Stimulated activated CD4-positive, alpha-beta T cell treated with anti-CD3 and anti-CD28 coated beads, TNF-alpha, amount 100 ng/mL, for 24 hours (primary cell): ENCODE measurements at places on chromosomes 1 and 21.

DNA sequence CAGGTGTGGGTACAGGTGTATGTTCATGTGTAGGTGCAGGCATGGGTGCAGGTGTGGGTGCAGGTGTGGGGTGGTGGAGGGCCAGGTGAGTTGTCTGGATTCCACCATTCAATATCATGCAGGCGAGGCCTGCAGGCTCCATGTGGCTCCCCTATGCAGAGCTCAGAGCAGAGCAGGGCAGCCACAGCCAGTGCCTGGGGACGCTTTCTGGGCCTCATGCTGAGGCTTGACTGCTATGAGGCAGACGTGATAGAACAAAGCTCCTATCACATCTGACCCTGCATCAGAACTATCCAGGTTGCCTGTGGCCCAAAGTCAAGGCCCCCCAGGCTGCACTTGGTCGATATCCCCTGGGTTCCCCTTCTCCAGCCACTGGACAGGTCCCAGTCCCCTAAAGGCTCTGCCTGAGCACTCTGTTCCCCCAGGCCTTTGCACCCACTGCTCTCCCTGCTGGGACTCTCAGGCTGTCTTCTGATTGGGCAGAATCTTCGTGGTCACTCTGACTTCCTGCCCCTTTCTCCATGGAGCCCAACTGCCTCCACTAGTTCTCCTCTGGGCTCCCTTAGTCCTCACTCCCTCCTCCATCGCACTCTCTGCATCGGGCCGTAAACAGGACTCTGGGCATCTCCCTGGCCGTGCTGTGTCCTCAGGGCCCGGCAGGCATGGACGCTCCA lies 78.6 kb upstream of the ACTL8 start:
- no peak for DNase-seq

GRCh38 chr1:233349137-233349536 lies 21.6 kb downstream of the MAP3K21 start:
- no peak for DNase-seq

DNA sequence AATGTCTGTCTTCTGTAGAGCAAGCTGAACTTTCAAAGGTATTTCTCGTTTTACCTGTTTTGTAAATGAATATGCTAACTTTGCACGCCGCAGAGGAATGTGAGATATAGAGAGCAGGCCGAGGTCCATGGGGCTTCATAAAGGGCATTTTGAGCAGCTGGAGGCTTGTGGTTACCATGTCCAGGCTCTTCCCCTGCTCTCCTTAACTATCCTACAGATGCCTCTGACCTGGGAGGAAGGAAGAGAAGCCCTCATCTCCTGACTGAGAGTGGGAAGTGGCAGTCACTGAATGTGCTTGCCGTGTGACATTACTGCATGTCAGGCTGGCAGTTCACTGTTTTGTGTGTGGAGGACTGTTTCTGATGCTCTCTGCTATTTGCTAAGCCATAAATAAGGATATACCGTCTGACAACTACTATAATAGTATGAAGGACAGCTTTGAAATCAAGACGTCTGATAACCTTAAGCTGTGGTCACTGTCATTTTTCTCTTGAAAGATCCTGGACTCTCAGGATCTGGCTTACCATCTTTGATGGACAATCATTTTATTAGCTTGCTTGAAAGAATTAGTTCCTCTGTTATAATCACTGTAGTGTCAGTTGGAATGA lies 92.2 kb downstream of the DYRK1A start:
- DNase-seq: no peak

GRCh38 chr1:11880181-11880575 lies 21.4 kb upstream of the NPPB start:
- no peak for DNase-seq

DNA sequence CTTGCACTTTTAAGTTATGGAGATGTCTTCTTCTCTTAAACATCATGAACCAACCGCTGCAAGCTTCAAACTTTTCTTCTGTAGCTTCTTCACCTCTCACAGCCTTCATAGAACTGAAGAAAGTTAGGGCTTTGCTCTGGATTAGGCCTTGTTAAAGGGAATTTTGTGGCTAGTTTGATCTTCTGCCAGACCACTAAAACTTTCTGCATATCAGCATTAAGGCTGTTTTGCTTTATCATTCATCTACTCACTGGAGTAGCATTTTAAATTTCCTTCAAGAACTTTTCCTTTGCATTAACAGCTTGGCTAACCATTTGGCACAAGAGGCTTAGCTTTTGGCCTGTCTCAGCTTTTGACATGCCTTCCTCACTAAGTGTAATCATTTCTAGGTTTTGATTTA lies 43.0 kb upstream of the RGL1 start:
- DNase-seq: no peak

DNA sequence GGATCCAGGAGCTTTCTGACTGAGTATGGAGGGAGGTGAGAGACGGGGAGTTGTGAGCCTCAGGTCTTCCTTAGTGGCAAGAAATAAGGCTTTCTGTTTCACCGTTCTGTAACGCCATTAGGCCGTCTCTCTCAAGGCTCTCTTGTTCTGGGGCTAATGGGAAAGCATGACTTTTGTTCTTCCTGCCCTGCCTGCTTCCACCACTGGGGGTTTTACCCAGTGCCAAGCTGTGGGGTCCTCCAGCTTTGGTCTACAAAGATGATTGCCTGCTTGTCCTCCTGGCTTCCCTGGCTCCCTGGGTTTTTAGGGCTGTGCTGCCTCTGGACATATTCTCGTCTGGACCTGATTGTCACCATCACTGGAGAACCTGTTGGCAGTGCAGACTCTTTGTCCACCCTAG lies 74.8 kb upstream of the TINAGL1 start:
- DNase-seq: no peak

- no peak for DNase-seq
Observed at GRCh38 chr1:152795686-152796085, 835 bp upstream of the LCE1D start.

DNA sequence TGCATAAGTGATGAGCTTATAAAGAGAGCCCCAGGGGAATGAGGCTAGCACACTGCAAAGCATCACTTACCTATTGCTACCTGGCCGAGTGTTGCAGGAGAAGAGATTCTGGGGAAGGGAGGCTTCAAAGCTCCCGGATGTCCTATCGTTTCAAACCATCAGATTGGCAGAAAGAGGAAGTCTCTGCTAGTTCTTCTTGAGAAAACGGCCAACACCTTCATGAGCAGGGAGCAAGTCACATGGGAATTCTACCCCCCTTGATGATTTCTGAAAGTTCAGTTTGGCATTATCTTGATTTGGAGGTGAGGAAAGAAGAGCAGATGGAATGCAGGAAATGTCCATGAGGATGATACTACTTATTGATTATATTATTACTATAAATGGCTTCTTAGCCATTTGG lies 16.2 kb downstream of the SYF2 start:
- no peak for DNase-seq

GRCh38 chr1:74504933-74505512 lies 7.4 kb downstream of the LRRC53 start:
- no peak for DNase-seq

- no peak for DNase-seq
Observed at GRCh38 chr1:158334526-158335212, 3.3 kb upstream of the CD1B start.

DNA sequence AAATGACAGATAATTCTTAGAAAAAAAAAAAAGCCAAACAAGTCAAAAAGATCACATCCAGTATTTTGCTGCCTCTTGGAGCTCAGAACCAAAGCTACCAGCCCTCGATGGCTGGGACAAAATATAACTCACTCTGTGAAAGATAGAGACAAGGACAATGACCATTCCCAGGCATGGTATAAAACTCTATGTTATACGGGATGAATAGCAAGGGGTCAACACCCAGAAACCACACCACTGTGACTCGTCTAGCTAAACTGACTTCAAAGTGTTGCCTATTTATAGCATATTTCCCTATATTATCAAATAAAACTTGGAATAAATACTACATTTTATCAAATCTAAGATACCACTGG lies 10.1 kb downstream of the TMEM63A start:
- no peak for DNase-seq

GRCh38 chr1:228702433-228702832 lies 32.8 kb upstream of the RHOU start:
- DNase-seq: no peak

GRCh38 chr1:121516234-121516967 lies 331.6 kb downstream of the SRGAP2C start:
- no peak for DNase-seq

DNA sequence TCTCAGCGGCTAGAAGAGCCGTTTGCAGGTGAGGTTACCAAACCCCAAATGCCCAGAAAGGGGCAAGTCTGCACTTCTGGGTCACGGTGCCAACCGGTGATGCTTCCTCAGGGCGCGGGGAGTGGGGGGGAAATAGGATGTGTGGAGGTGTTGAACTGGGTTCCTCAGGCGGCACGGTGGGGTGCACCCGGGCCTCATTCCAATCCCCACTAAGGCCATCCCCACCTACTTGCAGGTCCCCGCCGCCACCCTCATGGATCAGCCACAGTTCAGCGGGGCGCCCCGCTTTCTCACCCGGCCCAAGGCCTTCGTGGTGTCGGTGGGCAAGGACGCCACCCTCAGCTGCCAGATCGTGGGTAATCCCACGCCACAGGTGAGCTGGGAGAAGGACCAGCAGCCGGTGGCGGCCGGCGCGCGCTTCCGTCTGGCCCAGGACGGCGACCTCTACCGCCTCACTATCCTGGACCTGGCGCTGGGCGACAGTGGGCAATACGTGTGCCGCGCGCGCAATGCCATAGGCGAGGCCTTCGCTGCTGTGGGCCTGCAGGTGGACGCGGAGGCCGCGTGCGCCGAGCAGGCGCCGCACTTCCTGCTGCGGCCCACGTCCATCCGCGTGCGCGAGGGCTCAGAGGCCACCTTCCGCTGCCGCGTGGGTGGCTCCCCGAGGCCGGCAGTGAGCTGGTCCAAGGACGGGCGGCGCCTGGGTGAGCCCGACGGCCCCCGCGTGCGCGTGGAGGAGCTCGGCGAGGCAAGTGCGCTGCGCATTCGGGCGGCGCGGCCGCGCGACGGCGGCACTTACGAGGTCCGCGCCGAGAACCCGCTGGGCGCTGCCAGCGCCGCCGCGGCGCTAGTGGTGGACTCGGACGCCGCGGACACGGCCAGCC lies 3.9 kb downstream of the OBSCN start:
- no peak for DNase-seq

DNA sequence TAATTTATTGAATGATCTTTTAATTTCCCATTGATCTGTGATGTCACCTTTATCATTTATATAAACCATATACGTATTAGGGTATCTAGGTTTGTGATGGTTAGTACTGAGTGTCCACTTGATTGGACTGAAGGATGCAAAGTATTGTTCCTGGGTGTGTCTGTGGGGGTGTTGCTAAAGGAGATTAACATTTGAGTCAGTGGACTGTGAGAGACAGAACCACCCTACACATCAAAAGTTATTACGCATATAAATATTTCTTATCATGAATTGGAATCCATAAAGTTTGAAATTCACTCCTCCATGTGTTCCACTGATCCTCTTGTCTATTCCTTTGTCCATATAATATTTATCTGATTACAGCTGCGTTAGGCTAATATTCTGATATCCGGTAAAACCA lies 100.5 kb downstream of the PIGK start:
- no peak for DNase-seq

DNA sequence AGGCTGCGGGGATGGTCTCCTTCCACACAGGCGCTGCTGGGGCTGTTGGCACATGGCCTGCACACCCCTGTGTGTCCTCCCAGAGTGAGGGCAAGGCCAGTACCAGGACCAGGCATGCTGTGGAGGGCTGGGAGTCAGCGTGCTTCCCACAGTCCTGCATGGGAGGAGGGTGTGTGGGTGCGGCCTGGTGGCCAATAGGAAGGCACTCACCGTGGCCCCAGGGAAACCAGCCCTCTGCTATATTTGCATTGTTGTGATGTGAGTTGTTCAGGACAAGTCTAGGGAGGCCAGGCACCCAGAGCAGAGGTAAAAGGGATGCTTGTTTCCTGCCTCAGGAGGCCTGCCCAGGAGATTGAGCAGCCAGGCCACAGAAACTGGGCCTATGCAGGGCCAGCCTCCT lies 59.5 kb downstream of the S100B start:
- no peak for DNase-seq
